ENCODE measurements at places on chromosomes 13 and 19. TPM values are rescaled to one million over a fixed set of nuclear protein-coding genes. Genes with fewer than 3 reads are reported as not detected.

TINCR gene
- not detected for total RNA-seq

- DNase-seq = no peak
- no peaks in the 10 kb centered on the region for H3K4me1 ChIP-seq
- H3K4me3 ChIP-seq = no peak overlapping the region
- no peak overlapping the region for H3K27ac ChIP-seq
- H3K36me3 ChIP-seq = no peaks in the 10 kb centered on the region
These were observed 446.7 kb upstream of the SPRY2 start for GRCh38 chr13:80787604-80788003.

DNA sequence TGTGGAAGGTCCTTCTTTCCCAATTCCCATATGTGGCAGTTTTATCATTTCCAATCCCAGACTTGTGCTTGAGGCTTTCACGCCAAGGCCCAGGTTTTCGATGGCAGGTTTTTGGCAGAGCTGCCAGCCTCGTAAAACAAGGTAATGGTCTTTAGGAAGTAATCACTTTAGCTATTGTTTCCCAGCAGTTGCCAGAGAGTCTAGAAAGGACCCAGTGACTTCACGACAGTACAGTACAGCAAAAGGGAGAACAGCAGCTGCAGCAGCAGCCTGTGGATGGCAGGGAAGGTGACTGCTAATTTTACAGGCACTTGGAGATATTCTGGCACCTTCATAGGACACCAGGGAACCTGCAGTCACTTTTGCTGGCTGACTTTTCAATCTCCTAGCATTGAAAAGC, 291.6 kb upstream of the MAB21L1 start:
- peak overlapping the region; percentile 85 for H3K27ac ChIP-seq
- no peak for DNase-seq
- no peaks in the 10 kb centered on the region for H3K27me3 ChIP-seq

DNA sequence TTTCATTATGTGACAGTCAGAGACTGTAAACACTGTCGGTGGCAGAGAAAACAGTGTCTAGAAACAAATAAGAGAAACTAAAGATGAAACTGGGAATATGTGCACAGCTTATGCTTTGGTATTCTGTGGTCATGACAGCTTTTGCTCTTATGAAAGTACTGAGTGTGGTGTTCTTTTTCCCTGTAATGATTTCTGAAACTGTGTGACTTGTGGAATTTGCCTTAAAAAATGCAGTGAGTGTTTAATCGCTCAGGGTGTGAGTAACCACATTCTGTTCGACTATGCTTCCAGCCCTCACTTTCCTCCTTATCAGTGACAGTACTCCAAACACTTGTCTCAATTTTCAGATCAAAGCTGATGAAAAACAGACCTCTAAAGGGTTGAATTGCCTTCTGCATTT, 66.9 kb upstream of the DIAPH3 start:
- no peaks in the 10 kb centered on the region for H3K36me3 ChIP-seq
- no peak overlapping the region for H3K27ac ChIP-seq
- peaks cover 7% of the 10 kb centered on the region for H3K27me3 ChIP-seq
- DNase-seq = no peak
- H3K4me3 ChIP-seq = no peak overlapping the region

GRCh38 chr19:40690050-40690692, at the start of gene NUMBL:
NUMBL (minus strand) TSS chr19:40690651; CDS start chr19:40690483, 168 bp downstream.
- H3K27me3 ChIP-seq = no peaks in the 10 kb centered on the region
- DNase-seq = peak; percentile 38
- peaks cover 43% of the 10 kb centered on the region for H3K4me1 ChIP-seq
- peak within 1 kb of the TSS; percentile 87 for H3K4me3 ChIP-seq
- peak within 1 kb of the TSS; percentile 94 for H3K27ac ChIP-seq
- H3K36me3 ChIP-seq = peaks cover 33% of the 10 kb centered on the region

TJP3 gene
- not detected for total RNA-seq

DNA sequence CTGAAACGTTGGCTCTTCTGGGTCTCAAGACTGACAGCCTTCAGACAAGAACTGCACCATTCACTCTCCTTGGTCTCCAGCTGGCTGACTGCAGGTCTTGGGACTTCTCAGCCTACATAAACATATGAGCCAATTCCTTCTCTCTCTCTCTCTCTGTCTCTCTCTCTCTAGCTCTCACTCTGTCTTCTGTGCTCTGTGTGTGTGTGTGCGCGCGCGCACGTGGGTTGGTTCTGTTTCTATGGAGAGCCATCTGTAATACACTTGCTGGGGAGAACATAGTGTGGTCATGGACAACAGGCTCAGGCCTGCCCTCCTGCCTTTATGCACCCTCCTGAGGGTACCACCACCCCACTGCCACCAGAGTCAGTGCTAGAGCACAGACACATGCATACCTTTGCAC, 13.7 kb upstream of the SERPINE3 start:
- no peak for DNase-seq
- H3K36me3 ChIP-seq = no peaks in the 10 kb centered on the region
- no peaks in the 10 kb centered on the region for H3K27me3 ChIP-seq
- no peaks in the 10 kb centered on the region for H3K4me1 ChIP-seq

CABP5 gene
- total RNA-seq = not detected

EPSTI1 gene
- 21.3 TPM for total RNA-seq

GRCh38 chr19:29393915-29394460, 131.8 kb upstream of the VSTM2B start:
- H3K4me1 ChIP-seq = no peaks in the 10 kb centered on the region
- no peak overlapping the region for H3K27ac ChIP-seq
- H3K36me3 ChIP-seq = no peaks in the 10 kb centered on the region
- no peaks in the 10 kb centered on the region for H3K27me3 ChIP-seq
- H3K4me3 ChIP-seq = no peak overlapping the region

DNA sequence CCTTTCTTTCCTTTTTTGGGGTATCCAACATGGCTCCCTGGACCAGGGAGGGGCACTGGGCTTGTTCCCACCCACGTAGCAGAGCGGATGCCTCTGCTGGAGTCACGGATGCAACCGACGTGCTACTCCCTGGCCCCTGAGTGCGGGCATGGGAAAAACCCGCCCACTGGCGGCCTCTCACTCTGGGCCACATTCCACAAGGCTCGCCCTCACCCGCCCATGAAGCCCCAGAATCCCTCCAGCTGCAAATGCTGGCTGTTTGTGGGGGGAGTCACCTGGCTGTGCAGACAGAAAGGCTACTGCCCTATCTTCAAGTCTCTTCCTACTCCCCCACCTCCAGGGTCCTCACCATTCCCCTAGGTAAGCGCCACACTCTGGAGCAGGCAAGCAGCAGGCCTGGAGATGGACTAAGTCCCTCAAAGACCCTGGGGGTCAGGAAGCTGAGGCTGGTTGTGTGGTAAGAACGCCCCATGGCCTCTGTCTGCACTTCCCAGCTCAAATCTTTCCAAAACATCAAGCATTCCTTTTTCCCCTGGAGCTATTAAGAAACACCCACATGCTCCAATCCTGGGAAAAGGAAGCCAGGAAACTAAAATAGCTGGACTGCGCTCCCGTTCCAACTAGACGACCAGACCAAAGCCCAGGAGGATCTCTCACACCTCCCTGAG, 17.9 kb upstream of the EPHX3 start:
- peaks cover 79% of the 10 kb centered on the region for H3K36me3 ChIP-seq
- H3K4me3 ChIP-seq = no peak overlapping the region
- H3K27me3 ChIP-seq = no peaks in the 10 kb centered on the region
- H3K27ac ChIP-seq = peak overlapping the region; percentile 99

Measured in SJSA1 (cell line).